ENCODE measurements at places on chromosomes 6 and 20.
A peak's percentile ranks its signal among the peaks of the same experiment; 100 is the strongest.

DNA sequence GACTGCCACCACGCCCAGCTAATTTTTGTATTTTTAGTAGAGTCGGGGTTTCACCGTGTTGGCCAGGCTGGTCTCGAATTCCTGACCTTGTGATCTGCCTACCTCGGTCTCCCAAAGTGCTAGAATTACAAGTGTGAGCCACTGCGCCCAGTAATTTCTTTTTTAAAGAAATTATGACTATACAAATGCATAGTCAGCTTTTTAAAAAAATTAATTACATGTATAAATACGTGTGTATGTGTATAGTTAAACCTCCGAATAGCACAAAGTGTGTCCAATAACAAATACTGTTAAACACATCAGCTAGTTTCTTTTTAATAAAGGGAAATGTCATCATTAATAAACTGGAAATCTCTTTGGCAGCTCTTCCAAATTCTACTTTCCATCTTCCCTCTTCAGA is 135.5 kb upstream of the SALL4 start:
- no peak for DNase-seq

- no peak for DNase-seq
Measured at GRCh38 chr6:29956518-29956917, 14.2 kb downstream of the HLA-A start.

GRCh38 chr20:58710481-58711265 is 18.1 kb downstream of the NPEPL1 start:
- no peak for DNase-seq

DNA sequence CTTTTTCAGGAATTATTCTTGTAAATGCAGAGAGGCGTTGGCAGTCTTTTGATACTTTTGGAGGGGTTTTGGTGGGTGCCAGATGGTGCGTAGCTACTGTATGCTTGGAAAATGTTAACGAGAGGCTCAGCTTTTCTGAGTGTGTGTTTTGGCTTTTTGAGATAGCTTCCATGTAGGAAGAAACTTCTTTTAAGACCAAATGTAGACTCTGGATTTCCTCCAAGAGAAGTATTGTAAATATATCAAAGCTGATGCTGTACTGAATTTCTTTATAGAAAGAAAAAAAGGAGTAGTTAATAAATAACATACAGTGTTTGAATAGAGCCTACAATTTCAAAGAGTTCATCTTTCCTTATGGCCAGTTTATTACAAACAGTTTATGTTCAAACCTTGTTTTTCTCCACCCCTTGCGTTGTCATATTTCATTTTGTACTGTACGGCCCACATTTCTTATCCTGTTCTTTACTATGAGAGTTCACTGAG is 16.7 kb downstream of the TIAM2 start:
- no peak for DNase-seq

DNA sequence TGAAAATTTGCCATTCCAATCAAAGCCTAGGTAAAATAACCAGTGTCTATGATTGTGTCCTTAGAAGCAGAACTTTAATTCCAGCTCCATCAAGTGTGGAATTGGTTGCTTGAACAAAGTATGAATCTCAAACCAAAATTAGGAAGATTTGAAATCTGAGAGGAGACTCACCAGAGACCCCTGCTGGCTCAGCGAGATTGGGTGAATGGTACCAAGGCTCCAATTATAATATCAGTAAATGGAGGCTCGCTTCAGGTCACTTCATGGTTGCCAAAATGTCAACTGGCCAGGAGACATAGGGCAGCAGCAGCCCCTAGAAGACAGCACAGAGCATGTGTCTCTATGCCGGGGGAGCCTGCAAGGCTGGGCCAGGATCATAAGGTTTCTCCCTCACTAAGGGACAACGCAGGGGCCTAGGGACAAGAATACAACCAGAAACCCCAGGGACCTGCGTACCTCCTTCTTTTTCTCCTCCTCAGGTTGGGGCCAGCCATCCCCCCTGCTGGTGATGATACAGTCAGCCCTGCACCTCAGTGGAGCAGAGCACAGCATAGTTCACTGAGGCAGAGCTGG is 14.0 kb downstream of the RBL1 start:
- DNase-seq, result peak; percentile 15
